Stimulated activated CD8-positive, alpha-beta memory T cell treated with anti-CD3 and anti-CD28 coated beads, Interleukin-7, amount 100 ng/mL, for 4 hours (primary cell): ENCODE measurements at places on chromosomes 1 and 21.
A peak's percentile ranks its signal among the peaks of the same experiment; 100 is the strongest.

DNA sequence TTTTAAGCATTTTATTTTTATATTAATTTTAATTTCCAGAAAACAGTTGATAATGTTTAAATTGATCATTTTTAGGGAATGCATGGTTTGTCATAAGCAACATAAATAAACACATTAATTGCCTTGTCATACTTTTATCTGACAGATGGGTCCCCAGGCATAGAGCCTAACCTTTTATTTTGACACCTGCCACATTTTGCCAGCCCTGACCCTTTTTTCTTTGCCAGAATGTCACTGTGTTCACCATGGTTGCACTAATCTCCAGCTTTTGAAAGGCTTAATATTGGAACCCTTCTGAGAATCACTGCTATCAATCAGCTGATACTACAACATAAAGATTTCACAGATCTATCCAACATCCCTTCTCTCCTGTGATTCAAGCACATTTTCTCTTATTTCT is 56.0 kb upstream of the DPYD start:
- no peak for DNase-seq

DNA sequence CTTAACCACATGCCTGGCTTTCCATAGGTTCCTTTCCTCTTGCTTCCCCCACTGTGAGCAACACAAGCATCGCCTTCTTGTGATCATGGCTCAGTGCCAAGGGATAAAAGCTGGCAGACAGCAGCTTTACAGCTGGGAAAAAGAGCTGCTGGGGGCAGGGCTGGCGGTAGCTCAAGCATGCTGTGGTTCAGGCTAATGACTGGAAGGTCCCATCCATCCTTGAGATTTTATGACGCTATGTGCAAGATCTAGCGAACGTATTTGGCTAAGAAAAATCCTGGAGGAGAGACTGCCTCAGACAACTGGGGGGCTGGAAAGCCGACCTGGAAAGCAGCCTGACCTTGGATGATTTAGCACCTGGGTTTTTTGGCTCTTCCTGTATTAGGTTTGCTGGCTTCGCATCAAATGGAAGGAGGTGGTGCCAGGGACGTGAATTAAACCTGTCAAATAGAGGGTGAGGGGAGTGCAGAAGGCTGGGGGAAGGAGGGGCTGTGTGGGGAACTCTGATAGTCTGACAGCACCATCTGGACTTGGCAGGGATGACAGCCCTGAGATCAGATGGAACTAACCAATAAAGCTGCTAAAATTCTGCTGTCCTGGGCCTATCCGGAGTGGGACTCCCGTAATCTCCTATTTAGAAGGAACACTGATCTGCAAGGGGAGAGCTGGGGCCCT is 34.8 kb downstream of the ZMYND12 start:
- DNase-seq, result no peak

- no peak for DNase-seq
Observed at GRCh38 chr1:56545711-56546110, 33.7 kb downstream of the PLPP3 start.

DNA sequence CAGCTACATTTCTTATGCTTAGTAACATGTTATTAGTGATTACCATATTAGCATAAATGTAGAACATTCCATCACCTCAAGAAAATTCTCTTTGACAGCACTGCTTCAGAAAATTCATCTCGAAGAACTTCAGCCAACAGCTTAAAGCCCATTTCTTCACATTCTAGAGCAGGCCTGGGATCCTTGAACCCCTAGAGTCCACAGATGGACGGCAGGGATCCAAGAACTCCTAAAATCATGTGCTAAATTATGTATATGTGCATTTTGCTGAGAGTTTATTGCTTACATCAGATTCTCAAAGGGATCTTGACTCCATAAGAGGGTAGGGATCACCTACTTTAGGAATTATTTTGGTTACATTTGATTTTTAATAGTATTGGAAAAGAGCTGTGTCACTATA is 76.2 kb upstream of the TEKT2 start:
- no peak for DNase-seq

DNA sequence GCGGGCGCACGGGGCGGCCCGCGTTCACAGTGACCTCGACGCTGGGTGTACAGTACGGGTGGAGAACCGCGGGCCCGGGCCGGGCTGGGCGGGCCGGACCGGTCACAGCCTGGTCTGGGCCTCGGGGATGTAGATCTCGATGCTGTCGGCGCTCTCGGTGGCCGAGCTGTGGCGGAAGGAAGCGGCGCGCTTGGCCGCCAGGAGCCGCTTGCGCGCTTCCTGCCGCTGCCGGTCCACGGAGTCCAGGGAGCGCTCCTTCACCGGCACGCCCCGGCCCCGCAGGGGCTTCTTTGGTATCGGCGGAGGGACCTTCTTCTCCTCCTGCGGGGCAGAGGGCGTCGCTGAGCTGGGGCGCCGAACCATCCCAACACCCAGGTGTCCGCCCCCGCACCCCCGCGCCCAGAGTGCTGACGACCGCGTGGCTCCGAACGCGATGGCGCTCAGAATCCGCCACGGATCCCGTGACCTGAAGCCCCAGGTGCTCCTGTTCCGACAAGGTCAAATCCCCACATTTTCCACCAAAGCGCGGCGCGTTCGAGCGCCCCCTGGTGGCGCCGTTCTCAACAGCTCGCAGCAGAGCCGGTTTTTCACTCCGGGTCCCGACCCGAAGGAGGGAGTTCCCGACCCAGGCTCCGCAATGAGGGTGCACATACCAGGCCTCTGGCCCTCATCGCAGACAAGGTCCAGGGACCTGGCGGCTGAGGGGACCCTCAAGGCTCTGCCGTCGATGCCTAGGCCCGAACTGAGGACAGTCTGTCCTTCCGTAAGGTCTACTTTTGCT is 6.6 kb upstream of the SMIM12 start:
- peak; percentile 89 for DNase-seq

DNA sequence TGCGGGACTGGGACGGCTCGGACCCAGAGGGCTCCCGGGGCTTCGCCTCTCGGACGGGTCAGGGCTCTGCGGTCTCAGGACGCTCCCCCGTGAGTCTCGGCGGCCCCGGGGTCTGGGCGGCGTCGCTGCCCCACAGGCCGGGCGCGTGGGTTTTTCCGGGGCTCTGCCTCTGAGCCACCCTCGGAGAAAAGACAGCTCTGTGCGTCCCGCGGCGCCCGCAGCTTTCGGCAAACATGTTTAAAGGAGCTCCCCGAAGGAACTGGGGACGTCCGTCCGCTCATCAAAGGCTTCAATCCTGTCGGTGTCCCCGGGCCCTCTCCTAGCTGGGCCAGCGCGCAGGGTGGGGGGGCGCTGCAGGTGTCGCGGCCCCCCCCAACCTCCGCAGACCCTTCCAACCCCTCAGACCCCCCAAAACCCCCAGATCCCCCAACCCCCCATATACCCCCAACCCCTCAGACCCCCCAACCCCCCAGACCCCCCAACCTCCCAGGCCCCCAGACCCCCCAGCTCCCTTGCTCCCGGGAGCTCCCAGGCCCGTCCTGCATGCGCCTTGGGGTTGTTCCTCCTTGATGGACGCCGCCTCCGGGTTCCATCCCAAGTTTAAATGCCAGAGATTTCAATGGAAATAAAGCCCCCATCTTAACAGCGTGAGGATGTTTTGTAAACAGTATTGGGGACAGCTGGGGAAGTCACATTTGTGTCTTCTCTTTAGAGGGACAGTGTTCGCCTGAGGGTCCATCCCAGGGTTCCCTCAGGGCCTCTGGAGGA is 996 bp upstream of the C1orf159 start:
- DNase-seq, result peak; percentile 34

DNA sequence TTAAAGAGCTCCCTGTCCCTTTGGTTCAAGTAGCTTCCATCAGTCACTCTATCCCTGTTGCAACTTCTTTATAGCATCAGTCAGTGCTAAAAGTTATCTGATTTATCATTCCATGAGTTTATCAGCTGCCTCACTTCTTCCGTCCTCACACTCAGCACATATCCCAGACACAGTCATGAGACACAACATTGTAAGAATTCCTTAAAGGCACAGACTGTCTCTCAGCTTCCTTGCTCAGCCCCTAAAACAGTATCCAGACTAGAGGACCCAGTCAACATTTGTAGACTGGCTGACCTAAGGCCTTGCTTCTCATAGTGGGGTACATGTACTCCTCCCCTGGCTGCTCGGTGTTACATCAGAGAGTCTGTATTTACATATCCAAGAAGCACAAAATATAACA is 164.9 kb upstream of the ADGRL2 start:
- no peak for DNase-seq

- no peak for DNase-seq
Observed at GRCh38 chr1:203131548-203132200, 4.1 kb downstream of the ADORA1 start.

- DNase-seq, result no peak
Observed at GRCh38 chr1:243848165-243848857, 1.7 kb downstream of the AKT3 start.

DNA sequence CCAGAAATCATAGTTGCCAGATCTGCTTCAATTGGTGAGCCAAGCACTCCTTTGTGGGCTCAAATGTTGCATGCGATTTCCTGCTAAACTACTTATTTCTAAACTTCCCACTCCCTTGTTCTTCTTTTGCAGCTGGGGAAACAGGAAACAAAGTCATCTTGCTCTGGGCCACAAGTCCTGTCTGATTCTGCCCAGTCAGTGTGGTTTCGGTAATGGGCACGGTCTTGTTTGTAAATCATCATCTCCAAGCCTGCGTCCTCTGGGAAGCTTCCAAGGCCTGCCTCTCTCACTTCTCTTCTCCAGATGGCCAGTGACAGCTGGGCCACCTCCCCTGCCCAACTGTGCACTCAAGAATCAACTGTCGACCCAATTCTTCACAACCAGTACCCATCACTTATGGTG is 4.4 kb downstream of the S100A8 start:
- no peak for DNase-seq
